M059J (cell line): ENCODE measurements at places on chromosomes 1 and 21.

- DNase-seq, result no peak
These were observed 261.0 kb downstream of the RHOU start for GRCh38 chr1:228996281-228996680.

DNA sequence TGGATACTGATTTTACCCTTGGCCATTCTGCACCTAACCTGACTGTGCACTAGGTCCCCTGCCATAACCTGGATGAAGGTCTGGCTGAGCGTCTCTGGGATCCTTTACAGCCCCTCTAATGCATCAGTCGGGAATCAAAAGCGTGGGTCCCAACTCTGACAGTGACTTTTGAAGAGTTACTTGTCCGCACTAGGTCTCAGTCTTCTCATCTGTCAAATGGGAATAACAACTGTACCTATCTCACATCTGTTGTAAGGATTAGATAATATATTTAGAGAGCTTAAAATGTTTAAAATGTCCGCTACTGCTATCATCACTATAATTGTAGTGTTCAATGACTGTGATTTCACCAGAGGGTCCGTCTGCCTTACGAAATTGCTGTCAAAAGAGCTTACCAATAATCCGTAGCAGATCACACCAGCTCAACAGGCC lies 746 bp downstream of the TADA1 start:
- no peak for DNase-seq

GRCh38 chr1:208475449-208475848 lies 231.3 kb upstream of the PLXNA2 start:
- peak; percentile 71 for DNase-seq

GRCh38 chr1:206684478-206685333 lies at the start of gene MAPKAPK2:
MAPKAPK2 (plus strand) TSS chr1:206684905; CDS start chr1:206685230, 325 bp downstream.
- DNase-seq, result peak; percentile 62

GRCh38 chr21:15333951-15334350 lies 269.2 kb upstream of the NRIP1 start:
- no peak for DNase-seq

- no peak for DNase-seq
These were observed 68.0 kb downstream of the PDE9A start for GRCh38 chr21:42721341-42721824.

- peak; percentile 32 for DNase-seq
These were observed 22.9 kb downstream of the CBR1 start for GRCh38 chr21:36092681-36093080.

DNA sequence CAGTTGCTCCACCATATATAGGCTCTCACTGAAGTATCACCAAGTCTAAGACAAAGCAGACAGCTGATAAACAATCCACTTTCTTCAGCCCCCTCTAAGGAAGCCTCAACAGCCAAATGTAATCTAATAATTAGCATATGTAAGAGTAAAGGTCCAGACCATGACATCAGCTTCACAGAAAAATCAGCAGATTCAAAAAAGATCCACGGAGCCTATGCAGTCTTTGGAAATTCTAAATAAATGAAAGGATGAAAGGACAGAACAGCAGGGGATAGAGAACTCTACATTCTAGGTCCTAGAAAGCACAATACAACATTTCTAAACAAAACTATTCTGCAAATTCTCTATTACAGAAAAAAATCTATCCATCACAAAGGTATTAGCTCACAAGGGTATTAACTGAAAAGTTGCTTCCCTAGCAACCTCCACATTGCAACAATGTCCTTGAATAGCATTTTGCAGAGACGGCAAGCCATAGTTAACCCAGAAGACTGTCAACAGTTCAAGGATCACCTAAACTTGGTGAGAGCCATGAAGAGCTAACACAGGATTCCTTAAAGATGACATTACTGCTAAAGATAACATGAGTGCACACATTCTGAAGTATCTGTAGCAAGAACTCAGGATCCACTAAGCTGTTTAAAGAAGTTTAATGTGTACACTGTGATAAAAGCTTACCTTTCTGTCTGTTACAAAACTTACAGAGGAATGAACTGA lies 74.3 kb downstream of the SIPA1L2 start:
- DNase-seq, result no peak

DNA sequence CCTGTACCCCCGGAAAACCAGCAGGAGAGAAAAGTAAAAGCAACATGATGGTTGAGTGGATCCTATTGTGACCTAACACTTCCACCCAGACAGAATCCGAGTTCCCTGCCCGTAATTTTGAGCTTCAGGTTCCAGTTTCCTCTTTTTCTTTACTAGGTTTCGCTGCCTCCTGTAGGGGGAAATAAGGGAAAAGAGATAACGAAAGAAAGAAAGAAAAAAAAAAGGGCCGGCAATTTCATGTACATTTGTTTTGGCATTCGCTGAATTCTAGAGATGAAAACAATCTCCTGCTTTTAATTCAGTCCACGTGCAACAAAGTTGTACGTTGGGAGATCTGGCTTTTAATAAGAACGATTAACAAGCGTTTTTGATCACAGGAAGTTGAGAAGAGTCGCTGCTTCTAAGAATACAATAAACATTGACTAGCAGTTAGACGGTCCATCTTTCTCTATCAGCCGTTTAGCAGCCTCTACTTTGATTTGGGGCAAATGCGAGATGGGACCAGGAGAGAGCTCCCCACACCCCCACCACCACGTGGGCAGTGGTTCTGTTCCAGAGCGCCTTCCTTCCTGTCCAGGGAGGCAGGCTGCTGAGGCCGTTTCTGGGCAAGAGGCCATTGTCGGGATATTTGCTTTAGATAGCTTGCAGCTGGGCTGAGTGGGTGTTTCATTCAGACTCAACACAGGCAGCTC lies 155.9 kb upstream of the RUNX1 start:
- DNase-seq, result peak; percentile 87

DNA sequence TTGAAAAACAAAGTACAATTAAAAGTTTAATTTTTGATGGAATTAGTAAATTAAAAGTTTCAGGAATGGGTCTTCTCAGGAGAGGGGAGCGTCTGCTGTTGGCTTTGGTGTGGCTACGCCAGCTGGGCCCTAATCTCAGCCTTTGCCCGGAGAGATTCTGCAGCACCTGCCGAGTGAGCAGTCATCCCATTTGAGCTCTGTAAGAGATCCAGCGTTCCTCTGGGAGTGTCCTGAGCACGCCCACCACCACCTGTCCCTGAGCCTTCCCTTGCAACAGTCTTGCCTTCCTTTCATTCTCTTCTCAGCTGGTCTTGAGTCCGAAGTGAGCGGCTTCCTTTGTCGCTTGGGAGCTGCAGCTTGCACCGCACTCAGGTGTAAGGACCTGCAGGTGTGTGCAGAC lies 263.1 kb downstream of the CAMTA1 start:
- DNase-seq, result no peak

DNA sequence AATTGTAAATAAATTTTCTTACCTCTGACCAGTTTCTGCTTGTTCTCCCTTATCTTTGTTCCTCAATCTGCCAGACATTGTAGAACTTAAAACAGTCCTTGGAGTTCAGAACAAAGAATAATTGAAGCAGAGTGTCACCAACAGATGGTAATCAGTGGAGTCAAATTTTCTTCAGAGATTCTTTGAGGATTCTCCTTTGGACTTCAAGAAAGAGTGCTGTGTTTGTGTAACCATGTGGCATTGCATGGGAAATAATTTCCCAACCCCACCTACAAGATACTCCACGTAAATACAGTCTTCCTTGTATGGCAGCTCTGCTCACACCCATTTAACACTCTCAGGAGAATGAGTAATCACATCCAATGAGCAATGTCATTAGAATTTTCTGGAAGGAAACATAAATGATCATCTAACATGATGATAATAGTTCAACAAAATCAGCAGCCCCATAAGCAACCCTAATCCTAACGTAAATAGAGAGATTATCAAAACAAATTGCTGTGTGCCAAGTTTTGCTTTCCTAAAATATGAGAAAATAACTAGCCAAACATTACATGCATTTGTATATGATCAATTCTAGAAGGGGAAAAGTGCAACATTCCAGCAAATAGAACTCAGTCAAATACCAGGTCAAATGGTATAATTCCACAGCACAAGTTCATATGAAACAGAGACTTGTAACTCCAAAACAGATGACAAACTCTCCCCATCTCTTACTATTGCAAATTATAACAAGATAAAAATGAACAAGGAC lies 6.9 kb upstream of the DENND1B start:
- peak; percentile 63 for DNase-seq

DNA sequence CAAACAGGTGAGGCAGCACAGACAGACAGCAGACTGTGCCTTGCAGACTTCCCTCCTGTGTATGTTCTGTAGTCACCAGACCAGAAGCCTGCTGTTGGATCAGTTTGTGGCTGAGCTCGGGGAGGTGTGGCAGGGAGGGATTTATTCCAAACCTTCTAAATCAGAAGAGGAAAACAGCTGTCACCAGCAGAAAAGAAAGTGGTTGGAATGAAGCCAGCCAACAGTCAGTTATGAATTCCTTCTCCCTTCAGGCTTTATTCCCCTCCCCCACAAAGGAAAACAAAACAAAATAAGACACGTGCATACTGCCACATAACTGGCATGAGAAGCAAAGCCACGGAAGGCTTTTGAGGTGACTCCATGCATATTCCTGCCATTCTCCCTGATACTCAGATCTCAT lies 19.0 kb upstream of the PIGV start:
- DNase-seq, result peak; percentile 91

GRCh38 chr1:243378669-243379068 lies 122.8 kb downstream of the SDCCAG8 start:
- no peak for DNase-seq
